ENCODE measurements at places on chromosomes 12 and 14.
A peak's percentile ranks its signal among the peaks of the same experiment; 100 is the strongest.

- no peak for DNase-seq
These were observed 587.1 kb upstream of the ATXN7L3B start for GRCh38 chr12:73950507-73950906.

DNA sequence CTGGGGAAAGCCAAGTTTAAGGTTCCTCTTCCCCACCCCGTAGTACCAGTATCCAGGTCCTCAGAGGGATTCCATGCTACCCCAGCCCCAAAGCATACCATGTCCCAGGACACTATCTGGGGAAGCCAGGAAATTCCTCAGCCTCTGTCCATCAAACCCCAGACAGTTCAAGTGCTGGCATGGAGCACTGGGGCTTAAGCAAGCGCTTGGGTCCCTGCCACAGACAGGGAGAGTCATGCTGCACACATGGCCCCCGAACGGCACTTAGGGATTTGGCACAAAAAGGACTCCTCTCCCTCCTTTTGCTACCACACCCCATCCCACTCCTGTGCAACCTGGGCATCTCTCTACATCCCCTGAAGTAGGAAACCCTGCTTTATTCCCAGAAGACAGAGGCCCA, 21.8 kb downstream of the ADCY6 start:
- DNase-seq, result no peak

GRCh38 chr12:106409878-106410277, 52.3 kb downstream of the POLR3B start:
- no peak for DNase-seq

GRCh38 chr12:111076611-111077451, 156.5 kb upstream of the MYL2 start:
- no peak for DNase-seq

GRCh38 chr14:49875640-49876198, 17.2 kb upstream of the ARF6 start:
- DNase-seq, result no peak

DNA sequence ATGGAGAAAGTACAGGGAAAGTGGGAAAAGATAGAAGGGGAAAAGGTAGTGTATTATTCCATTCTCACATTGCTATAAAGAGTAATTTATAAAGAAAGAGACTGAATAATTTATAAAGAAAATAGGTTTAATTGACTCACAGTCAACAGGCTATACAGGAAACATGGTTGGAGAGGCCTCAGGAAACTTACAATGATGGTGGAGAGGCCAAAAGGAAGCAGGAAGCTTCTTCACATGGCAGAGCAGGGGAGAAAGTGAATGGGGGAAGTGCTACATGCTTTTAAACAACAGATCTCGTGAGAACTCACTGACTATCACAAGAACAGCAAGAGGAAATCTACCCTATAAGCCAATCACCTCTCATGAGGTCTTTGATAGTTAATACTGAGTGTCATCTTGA, 725.0 kb upstream of the FLRT2 start:
- no peak for DNase-seq

DNA sequence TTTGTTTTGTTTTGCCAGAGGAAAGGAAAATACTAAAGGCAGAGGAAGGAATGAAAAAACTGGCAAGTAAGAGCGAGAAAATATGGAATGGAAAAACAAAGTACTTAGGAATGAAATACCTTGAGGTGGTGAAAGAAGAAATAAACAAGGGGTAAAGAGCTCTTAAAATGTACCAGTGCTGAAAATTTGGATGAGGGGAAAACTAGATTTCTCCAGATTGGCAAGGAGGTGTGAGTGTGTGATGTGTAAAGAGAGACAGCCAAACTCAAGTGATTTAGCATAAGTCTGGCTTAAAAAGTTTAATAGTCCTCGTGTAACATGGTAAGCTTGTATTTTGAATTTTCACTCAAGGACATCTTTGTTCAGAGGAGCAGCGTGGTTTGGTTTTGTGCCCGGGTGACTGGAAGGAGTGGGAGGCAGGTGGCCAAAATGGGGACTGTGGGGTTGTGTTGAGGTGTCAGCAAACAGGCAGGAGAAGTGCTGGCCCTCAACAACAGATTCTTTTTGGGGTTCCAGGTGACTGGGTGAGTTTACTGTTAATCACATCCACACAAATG, 102.7 kb downstream of the DACT1 start:
- no peak for DNase-seq

GRCh38 chr14:50667996-50668825, at the start of gene SAV1:
Gene SAV1 (minus strand): TSS chr14:50668306. CDS start chr14:50667967, 339 bp downstream.
- DNase-seq, result peak; percentile 84

GRCh38 chr12:31897781-31898503, 61.3 kb upstream of the RESF1 start:
- DNase-seq, result no peak

- DNase-seq, result no peak
These were observed 149.4 kb downstream of the METTL25 start for GRCh38 chr12:82507686-82508085.

- no peak for DNase-seq
These were observed 40.7 kb downstream of the TPCN1 start for GRCh38 chr12:113261847-113262470.

GRCh38 chr12:83461336-83461935, 774.7 kb downstream of the TMTC2 start:
- no peak for DNase-seq

- no peak for DNase-seq
These were observed 63.0 kb upstream of the TCL1A start for GRCh38 chr14:95776798-95777534.

GRCh38 chr14:81416194-81416952, 16.2 kb upstream of the STON2 start:
- no peak for DNase-seq

- DNase-seq, result no peak
These were observed 201.7 kb downstream of the SNAPC1 start for GRCh38 chr14:61963926-61964325.

- peak; percentile 31 for DNase-seq
These were observed 94.7 kb downstream of the SLC2A13 start for GRCh38 chr12:40010899-40011774.

GRCh38 chr14:59256331-59256730, 67.9 kb downstream of the DAAM1 start:
- no peak for DNase-seq

GRCh38 chr12:144650-145284, 69.2 kb downstream of the SLC6A12 start:
- DNase-seq, result no peak

DNA sequence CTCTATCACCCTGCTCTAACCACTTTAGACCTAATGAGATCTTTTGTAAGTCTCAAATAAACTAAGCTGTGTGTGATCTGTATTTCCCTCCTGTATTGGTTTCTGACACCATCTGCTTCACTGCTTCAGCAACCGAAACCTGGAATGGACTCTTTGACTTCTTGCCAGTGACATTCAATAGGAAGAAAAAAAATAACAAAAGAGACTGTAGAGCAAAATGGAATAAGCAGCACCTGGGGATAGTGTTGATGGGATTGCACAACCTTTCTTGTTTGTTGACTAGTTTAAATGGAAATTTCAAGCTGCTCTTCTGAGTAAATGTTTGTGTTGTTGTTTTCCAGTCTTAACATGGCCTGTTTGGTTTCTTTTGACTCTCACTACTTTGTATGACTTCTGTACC, 888.6 kb upstream of the SEL1L start:
- DNase-seq, result no peak

- no peak for DNase-seq
These were observed 113.5 kb downstream of the C12orf75 start for GRCh38 chr12:105443802-105444652.

- DNase-seq, result no peak
These were observed 545.4 kb downstream of the FOXG1 start for GRCh38 chr14:29311983-29312382.

DNA sequence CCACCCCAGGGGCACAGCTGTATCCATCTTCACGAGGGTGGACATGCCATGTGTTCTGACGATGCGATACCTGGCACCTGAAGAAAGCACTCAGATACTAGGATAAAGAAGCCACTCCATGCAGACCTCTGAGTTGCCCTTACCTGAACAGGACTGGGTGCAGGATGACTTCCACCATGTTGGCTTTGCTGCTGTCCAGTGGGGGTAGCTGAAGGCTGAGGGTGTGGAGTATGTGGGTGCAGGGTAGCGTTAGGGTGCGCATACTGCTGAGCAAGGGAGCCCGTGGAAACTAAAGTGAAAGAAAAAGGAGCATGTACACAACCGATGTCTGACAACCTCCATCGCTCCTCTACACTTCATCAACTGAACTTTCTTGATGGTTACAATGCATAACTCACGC, 51.3 kb downstream of the SH2B3 start:
- no peak for DNase-seq

DNA sequence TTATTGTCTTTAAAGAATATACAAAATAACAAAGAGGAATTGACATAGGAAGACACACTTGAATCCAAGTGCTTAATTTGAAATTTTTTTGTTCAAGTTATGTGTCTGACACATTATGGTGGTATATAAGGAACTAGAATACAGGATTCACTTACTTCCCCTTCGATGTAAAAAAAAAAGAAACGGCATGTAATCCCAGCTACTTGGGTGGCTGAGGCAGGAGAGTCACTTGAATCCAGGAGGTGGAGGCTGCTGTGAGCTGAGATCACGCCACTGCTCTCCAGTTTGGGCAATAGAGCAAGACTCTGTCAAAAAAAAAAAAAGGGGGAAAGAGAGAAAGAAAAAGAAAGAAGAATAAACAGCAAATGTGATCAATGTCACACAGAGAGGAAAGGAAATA, 8.9 kb downstream of the CLEC12A start:
- no peak for DNase-seq

- no peak for DNase-seq
These were observed 118.4 kb downstream of the PPHLN1 start for GRCh38 chr12:42444192-42444943.

- peak; percentile 95 for DNase-seq
These were observed 54.2 kb upstream of the CERS5 start for GRCh38 chr12:50221228-50222008.

- no peak for DNase-seq
These were observed 61.2 kb upstream of the GRIP1 start for GRCh38 chr12:66739940-66740651.

DNA sequence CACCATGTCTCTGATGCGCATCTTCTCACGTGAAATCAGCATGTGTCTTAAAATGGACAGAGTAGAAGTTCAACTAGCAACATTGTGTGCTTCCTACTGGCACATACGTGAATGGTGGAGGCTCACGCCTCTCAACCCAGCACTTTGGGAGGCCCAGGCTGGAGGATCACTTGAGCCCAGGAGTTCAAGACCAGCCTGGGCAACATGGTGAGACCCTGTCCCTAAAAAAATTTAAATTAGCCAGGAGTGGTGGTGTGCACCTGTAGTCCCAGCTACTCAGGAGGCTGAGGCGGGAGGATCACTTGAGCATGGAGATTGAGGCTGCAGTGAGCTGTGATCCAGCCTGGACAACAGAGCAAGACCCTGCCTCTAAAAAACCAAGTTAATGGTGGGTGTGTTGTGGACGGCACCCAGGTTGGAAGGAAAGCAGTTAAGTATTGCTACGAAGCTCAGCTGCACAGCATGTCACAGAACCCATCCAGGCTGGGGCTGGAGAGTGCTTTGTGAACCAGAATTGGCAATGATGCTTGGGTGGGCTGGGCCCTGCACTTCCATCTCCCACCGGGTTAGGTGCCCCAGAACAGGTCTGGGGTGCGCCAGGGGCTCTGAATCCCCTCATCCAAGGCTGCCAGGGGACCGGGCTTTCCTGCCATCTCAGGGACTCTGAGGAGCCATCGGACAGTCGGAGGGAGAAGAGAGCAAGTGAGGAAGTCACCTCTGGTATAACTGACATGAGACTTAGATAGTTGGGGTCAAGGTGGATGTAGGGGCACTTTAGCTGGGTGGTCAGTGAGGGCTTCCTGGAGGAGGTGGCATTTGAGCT, 33.0 kb upstream of the ULK1 start:
- no peak for DNase-seq

DNA sequence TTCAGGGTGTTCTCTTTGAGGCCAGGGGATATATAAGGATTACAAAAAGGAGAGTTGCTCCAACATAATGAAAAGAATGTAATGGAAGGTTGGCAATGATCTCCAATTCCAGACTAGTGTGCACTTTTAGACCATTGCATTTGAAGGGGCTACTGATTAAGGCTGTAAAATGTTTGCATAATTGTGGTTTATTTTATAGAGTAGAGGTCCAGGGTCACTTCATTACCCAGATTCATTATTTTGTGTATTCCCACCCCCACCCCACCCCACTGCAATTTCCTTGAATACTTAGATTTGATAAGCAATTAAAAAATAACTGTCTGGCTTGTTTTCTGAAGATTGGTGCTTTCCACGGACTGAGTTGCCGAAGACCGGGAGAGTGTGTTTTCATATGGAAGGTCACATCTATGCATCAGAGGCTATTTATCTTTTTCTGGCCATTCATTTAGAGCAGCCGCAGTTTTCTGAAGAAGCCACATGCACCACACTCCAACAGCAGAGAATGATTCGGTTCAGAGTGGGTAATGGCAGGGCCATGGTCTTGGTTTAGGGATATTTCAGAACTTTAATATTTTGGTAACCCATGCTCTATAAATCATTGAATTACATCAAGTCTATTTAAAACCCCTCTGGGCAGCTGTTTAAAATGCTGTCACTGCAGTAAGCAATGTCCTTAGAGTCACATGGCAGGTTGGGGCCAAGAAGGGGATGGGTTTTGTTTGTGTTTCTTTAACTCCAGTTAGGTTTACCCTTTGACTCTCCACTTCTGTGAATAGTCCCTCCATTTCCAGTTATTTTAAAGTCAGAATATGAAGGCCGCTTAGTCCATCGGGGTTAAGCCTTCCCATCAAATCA, 94.6 kb downstream of the TMEM30B start:
- no peak for DNase-seq

- no peak for DNase-seq
These were observed 64.9 kb upstream of the VASH1 start for GRCh38 chr14:76696361-76696760.

DNA sequence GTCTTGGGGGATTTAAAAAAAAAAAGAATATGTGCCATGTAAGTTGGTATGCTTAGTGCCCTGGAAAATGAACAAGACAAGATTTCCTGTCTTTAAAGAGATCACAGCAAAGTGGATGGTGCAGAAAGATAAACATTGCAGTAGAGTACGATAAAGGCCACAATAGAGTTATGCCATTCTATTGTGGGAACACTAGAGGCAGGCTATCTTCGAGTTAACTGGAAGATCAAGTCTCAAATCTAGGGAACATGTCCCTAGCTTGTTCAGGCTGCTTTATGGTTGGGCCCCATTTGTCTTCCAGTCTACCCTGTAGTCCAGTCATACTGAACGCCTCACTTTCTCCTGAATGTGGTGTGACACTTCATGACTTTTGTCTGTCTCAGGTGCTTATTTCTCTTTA, 18.7 kb upstream of the CCT2 start:
- no peak for DNase-seq

GRCh38 chr14:103260629-103261124, 73.4 kb upstream of the EIF5 start:
- no peak for DNase-seq

DNA sequence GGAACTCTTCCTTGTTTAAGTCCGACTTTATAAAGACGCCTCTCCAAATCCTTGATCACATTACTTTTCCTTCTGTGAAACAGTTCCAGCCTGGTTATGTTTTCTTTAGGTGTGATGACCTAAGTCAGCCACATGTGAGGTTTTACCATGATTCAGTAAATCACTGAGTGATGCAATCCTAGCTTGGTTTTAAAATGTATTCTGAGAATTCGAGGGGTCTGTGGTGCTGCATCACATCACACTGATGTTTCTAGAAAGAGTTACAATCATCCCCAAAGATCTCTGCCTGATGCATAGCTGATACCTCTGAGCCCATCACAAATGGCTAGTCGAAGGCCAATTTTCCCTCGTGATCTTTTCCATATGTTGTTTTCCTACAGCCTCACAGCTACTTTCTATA, 152.7 kb downstream of the ANO2 start:
- peak; percentile 27 for DNase-seq

GRCh38 chr14:79405512-79405910, 805.8 kb downstream of the DIO2 start:
- no peak for DNase-seq
